ENCODE measurements at places on chromosomes 7 and 10. TPM values are rescaled to one million over a fixed set of nuclear protein-coding genes. Genes with fewer than 3 reads are reported as not detected.
A peak's percentile ranks its signal among the peaks of the same experiment; 100 is the strongest.

DNA sequence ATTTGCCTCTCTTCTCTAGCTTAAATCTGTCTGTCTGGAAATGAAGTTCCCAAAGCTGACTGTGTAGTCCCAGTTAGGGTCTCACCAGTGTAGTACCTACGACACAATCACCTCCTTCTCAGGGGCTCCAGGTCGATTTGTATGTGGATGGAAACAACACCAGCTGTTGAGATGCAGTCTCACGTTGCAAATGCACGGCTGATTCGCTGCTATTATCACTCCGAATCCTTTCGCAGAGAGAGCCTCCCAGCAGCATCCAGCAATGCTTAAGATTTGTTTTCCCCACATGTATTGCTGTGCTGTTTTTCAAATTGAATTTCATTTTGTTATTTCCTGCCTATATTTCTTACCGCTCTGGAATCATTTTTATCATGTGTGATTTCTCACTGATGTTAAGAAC is 16.3 kb downstream of the VSTM4 start:
- no peak for DNase-seq

- DNase-seq, result no peak
Measured at GRCh38 chr10:72244573-72245038, 28.5 kb upstream of the ASCC1 start.

The ZCWPW1 gene
- total RNA-seq, result 6.5 TPM

DNA sequence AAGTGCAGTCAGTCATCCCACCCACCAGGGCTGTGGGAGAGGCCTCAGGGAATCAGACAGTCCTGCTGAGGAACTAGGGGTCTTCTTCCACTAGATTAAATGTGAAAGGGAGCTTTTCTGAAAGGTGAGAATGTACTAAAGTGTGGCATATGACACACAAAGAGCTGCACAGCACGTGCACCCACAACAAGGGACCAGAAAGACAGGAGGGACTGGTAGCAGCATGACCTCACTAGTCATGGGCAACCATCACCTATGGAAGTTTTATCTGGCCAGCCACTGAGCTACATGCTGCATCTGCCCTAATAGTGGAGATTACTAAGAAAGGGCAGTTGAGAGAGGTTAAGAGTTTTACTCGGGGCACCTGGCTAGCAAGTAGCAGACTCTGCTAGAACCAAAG is 204.4 kb upstream of the AOAH start:
- DNase-seq, result no peak

- no peak for DNase-seq
Measured at GRCh38 chr7:155477476-155477875, 19.5 kb downstream of the EN2 start.

- DNase-seq, result peak; percentile 62
Measured at GRCh38 chr7:2497500-2498336, 21.5 kb upstream of the GRIFIN start.

DNA sequence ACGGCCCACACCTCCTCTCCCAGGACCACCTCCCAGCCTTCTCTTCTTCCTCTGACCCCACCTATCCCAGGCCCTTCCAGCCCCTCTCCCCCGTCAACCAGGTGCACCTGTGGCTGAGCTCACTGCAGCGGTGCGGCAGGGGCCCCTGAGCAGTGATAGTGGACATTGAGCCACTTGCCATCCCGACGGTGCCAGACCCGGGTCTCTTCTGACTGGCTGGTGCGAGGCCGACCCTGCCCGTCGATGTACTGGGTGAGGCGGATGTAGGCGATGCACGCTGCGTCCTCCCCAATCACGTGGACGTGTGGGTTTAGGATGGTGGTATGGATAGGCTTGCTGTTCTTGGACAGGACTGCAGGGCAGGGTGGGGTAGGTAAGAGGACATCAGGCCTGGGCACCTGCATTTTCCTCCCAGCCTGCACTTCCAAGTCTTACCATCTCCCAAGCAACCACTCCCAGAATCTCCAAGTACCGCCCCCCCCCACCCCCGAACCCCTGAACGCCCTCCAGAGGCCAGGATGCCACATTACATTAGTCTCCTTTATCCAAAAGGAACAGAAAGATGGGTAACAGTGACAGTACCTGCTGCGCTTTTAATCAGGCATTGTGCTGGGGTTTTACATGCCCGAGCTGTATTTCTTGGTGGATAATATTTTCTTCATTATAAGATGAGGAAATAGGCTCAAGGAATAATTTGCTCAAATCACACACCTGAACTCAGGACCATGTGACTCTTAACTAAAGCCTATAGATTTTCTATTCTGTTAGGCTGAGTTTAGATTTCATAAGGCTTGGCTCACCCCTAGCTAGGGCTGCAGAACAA is 3.7 kb upstream of the NDST2 start:
- no peak for DNase-seq

DNA sequence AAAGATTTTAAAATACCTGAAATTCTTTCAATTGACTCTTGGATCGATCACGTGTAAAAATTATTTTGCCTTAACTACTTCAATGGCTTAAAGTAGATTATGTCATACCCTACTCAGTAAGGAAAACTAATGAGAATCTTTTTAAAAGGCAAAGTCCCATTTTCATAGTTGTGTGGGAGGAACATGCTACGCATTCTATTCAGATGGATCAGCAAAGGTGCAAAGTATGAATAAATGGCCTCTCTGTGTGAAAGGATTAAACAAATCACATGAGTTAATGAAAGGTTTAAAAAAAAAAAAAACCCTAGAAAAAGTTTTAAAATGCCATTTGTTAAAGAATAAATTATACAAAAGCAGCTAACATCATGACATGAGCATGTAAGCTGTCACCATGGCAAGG is 77.1 kb downstream of the ENO4 start:
- no peak for DNase-seq

DNA sequence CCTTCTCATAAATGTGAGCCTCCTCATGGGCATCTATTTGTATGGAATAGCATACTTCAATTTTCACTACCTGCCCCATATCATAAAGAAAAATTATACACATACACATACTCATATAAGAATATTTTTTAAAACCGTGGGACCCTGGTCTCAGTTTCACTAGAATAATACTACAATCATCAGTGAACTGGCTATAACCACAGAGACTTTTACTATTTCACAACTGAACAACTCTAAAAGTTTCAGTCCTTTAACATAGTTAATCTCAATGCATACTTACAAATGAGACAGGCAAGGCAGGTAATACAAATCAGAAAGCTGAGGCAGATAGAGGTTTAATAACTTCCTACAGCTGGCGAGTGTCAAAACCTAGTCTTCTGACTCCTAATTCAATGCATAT is 83.1 kb downstream of the LRRN3 start:
- DNase-seq, result no peak

The MGAM2 gene
- total RNA-seq, result 0.07 TPM

The PHKG1 gene
- total RNA-seq, result 1.1 TPM

DNA sequence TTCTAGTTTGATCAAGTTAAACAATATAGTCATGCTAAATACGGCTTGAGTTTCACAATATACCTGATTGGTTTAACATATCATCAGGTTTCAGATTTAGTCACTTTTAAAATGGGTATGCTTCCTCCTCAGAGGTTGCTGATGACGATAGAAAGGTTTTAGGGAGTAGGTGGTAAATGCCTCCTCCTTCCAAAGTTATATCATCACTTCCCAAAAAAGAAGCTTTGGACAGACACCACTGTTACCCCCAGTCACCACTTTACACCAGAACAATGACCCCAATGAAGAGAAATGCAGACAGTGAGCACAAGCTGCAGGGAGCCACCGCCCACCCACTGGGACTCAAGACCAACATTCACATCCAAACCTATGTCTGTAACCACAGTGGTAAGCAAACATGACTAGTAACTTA is 244.6 kb downstream of the SORCS1 start:
- no peak for DNase-seq

- no peak for DNase-seq
Measured at GRCh38 chr10:47360419-47361040, 12.4 kb downstream of the RBP3 start.

- DNase-seq, result no peak
Measured at GRCh38 chr7:137325927-137326326, 17.6 kb downstream of the PTN start.

DNA sequence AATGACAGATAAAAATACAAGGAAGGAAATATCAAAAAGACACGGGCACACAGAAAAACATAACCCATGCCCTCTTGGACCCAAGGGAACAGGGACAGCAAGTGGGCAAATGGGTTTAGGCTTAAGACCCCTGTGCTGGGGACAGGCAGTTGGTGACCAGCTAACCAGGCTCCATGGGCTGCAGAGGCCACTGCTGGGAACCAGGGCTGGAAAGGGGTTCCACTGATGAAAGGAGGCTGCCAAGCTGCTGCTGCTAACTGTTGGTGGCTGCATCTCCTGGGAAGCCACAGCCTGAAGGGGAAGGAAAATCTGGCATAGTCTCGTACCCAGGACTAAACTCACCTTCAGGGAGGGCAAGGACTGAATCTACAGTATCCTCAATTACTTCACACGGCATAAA is 579.2 kb upstream of the MGMT start:
- DNase-seq, result no peak

- DNase-seq, result no peak
Measured at GRCh38 chr10:693506-693905, 4.0 kb upstream of the DIP2C start.

DNA sequence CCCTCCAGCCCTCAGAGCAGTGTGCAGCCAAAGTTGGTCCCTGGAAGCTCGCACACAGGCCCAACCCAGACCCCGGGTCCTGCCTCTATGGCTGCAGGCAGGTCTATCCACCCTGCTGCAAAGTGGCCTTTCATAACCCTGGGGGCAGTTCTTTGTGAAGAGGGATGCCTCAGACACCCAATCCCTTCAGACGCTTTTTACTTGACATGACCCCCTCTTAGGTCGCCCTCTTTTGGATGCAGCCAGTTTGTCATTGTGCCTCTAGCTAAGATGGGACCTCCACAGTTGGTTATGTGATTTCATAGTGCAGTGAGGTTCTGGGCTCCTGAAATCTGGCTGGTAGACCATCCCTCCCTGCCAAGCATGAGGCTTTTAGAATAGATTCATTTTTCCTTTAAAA is 27.3 kb downstream of the SMKR1 start:
- no peak for DNase-seq

GRCh38 chr10:1581189-1581588 is 156.1 kb downstream of the ADARB2 start:
- DNase-seq, result no peak

GRCh38 chr10:3460420-3461128 is 288.0 kb upstream of the PITRM1 start:
- DNase-seq, result no peak

DNA sequence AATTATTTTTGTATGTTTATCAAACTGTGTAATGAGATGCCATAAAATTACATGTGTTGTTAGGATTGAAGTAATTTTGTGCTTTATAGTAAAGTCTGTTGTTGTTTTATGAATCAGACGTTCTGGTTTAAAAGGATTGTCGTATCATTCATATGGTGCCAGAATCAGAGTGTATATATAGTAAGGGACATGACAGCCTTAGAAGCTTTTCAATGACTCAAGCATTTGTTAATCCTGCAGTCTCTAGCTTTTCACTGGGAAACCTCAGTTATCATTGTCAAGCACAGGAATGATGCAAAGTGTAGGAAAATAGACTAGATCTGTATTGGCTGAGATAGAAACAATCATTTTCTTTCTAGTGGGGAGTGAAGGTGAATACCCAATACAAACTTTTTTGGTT is 57.5 kb downstream of the TRRAP start:
- no peak for DNase-seq

DNA sequence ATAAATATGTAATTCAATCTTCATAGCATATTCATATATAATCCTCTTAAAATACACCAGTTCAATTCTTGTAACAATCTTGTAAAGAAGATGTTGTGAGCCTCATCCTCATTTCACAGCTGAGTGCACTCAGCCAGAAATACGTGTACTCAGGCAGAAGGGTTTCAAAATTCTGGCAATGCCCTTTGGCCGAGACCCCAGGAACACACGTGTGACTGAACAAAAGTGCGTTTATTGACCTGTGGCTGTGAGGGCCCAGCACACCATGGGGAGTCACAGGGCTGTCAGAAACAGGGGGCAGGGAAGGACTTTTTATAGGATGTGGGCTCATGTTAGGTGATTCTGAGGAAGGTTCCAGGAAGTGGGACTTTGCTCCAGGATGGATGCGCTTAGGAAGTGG is 21.5 kb downstream of the GIMAP8 start:
- DNase-seq, result no peak

GRCh38 chr10:15879663-15880062 is 19.4 kb upstream of the MINDY3 start:
- no peak for DNase-seq

The CDNF gene
- 5.8 TPM for total RNA-seq

The ANKRD2 gene
- total RNA-seq, result not detected

- no peak for DNase-seq
Measured at GRCh38 chr10:23031318-23031717, 64.1 kb upstream of the MSRB2 start.

The SPDYE6 gene
- total RNA-seq, result not detected

DNA sequence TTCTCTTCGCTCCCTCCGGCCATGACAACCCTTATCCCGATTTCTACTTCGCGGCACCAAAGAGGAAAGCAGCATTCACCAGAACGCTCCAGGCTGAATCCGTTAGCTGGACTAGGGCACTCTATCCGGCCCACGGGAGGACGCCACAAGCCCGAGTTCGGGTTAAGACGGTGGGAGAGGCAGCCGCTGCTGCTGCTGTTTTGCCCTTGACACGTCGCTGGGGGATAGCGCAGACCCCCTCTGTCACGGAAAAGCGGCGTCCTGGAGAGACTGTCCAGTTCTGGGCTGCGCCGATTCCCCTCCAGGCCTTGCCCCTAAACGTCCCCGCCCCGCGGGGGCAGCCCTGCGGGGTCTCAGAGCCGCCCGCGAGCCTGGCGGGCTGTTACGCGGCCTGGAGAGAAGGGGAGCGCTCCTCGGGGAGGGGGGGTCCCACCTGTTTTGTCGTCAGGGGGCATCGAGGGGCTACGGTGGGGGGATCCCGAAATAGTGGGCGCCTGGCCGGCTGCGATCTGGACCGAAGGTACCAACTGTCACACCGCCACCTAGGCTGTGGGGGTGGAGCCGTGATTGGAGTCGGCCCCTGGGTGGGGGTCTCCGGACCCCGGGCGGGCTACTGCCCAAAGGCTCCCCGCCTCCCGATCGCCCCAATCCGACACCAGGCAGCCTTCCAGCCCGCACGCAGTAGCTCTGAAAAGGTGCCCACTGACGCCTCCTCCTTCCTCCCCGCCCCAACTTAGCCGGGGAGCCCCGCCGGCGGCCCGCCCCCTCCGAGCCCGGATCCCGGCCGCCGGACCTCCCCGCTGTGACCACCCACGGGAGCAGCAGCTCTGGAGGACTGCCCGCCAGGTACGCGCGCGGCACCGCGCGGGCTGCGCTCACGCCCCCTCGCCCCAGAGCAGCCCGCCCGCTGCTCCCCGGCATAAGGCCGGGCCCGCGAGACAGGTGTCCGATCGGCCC is 772 bp downstream of the SGMS1 start:
- DNase-seq, result peak; percentile 66

The ELFN1 gene
- total RNA-seq, result 0.60 TPM

DNA sequence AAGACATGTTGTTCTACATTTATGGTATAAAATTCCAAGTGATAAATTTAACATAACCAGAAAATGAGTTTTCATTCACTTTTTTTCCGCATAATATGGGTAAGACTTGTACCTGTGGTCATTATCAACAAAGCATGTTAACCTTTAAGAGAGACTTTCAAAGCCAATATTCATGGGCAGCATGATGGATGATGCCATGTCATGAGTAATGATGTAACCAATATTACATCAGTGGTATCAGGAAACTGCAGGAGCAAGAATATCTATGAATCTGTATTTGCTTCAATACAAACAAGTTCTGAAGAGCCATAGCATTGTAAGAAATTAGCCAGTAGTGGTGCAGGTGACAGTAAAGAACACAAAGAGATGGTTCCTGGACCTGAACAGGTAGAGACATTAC is 126.9 kb downstream of the C1GALT1 start:
- DNase-seq, result no peak

GRCh38 chr10:29751240-29751639 is 116.5 kb upstream of the SVIL start:
- DNase-seq, result no peak
